ENCODE measurements at places on chromosomes 13 and 19.

DNA sequence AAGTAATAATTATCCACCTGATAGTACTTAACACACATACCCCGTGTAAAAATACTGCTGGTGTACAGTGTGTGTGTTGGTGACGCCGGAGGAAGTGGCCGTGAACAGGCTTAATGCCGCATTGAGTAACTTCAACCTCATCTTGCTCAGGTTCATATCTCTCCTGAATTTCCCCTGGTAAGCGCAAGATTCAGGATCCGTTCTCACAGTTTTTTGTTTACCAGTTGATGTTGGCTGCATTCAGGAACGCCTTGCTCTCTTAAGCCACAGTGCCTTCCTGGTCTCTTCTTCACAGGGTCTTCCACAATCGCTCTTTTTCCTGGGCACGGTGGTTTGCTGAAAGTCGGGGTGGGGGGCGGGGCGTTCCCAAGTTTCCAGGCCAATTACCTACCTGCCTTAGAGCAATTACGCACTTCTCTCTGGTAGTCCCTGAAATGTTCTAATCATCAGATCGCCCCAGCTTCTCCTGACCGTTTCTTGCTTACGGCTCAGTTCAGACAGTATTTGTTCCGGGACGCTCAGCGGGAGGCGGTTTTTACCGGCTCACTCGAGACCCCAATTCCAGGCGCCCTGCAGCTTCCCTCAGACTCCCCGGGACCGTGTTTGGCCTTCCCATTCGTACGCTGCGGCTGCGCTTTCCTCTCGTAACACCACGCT, 706 bp upstream of the DNAJC3 start:
- no peak for DNase-seq

- DNase-seq: no peak
Measured at GRCh38 chr19:55083004-55083850, 7.6 kb downstream of the EPS8L1 start.

- peak; percentile 42 for DNase-seq
Measured at GRCh38 chr13:30165796-30166195, 141.6 kb downstream of the KATNAL1 start.

- no peak for DNase-seq
Measured at GRCh38 chr13:98089246-98089645, 53.6 kb upstream of the FARP1 start.

DNA sequence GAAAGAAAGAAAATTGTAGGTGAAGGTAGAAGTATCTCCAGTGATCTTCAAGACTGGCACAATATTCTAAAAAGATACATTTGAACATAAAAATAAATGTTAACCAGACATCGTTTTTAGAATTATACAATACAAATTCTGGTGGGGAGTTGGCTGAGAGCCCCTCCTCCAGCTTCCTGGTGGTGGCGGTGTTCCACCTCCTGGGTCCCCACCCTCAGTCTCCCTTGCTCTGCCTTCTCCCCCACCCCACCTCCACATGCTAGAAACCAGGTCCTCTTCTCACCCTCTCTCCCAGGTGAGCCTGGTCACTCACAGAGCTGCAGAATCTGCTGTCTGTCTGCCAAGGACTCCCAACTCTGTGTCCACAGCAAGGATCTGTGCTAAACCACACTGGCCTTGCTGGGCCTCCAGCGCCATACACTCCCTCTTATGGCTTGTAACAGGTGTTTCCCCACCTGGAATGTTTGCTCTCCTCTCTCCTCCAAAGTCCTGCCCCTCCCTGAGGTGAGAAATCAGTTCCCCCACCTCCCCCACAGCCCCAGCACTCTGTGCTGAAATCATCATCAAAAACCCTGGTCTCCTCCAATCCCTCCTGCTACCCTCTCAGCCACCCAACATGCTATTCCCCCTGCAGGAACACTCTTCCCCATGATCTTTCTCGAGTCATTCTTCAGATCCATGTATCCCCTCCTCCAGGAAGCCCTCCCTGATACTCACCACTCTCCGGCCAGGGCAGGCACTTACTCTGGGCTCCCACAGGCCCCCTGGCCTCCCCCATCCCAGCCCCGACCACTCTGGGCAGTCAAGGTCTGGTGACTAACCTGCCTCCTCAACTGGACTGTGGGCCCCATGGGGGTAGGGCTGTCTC, 20.5 kb upstream of the CYP2S1 start:
- DNase-seq: no peak

DNA sequence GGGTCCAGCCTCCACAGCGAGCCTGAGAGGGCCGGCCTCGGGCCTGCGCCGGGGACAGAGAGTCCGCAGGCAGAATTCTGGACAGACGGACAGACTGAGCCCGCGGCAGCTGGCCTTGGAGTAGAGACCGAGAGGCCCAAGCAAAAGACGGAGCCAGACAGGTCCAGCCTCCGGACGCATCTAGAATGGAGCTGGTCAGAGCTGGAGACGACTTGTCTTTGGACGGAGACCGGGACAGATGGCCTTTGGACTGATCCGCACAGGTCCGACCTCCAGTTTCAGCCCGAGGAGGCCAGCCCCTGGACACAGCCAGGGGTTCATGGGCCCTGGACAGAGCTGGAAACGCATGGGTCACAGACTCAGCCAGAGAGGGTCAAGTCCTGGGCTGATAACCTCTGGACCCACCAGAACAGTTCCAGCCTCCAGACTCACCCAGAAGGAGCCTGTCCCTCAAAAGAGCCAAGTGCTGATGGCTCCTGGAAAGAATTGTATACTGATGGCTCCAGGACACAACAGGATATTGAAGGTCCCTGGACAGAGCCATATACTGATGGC, 490 bp downstream of the ITPKC start:
- no peak for DNase-seq

- no peak for DNase-seq
Measured at GRCh38 chr13:46327246-46327645, 59.8 kb downstream of the RUBCNL start.

DNA sequence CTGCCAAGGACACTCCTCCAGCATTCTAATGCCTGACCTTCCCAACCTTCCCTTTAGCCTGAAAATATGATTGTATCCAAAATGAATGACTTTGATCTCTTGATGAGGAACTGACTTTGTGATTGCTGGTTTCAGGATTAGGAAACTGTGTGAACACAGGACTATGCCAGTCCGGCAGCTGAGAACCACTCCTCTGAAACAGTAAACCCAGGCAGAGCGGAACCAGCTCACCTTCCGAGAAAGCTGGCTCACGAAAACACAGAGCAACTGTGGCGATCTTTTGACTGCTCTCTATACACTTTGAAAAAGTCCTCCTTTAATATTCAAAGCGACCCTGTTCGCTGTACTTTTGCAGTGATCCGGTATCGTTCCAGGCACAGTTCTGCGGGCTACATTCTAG, 258.8 kb upstream of the IRS2 start:
- no peak for DNase-seq

GRCh38 chr13:48156466-48156865, 61.6 kb upstream of the MED4 start:
- no peak for DNase-seq

DNA sequence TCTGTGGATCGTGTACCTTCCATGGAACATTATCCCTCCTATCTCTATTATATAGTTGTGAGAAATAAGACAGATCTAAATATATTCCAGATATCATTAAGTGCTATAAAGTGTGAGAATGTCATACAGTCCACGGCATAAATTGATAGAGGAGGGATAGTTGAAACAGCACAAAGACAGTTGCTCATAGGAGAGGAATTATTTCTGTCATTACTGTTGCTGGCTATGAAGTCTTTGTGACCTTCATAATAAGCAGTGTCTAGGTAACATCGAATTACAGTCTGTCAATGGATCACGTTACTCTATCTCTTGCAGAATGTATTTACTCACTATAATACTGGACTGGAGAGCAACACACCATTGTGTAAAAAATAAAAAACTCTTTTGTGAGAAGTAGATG, 671.5 kb upstream of the PCDH20 start:
- DNase-seq: no peak

DNA sequence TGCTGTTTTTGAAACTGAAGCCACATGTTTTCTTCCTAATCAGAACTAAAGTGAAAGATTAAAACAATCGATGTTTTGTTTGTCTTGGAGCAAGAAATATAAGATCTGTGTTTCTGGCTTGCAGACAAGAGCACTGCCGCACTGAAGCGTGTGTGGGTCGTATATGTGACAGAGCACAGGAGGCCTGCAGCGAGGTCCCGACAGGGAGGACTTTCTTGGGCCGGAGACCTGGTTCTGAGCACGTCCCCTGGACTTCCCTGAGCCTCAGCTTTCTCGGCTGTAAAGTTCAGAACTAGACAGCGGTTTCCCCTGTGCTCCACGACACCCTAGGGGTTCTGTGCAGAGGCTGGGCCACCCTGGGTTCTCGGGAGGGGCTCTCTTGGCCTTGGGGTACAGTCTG, 60.5 kb downstream of the GADD45B start:
- DNase-seq: no peak

GRCh38 chr13:106548064-106548696, 12.7 kb upstream of the EFNB2 start:
- no peak for DNase-seq

DNA sequence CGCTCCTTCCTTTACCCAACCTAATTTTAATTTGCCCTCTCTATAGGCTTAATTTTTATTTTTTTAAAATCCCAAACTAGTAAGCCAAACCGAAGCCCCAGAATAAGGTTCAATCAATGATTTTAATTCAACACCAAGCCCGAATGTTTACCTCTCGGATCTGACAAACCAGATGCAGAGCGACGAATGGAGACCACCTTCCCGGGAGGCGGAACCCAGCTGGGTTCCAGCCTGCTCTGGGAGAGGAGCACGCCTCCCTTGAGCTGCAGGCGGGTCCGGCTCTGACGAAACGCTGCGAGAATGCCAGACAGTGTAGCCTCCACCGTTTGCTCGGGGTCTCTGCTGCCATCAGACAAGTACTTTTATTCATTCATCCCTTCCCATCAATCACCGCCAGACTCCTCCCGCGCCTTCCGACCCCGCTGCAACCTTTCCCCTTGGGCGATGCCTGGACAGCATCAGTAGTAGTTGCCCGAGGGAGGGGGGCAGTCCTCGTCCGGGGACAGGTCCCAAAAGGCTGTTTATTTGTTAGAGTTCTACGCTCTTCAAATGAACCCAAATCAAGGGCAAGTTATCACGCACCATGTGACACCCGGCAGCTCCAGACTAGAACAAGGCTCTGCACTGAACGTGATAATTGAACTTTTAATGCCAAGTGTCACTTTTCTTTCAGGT, 752 bp upstream of the EDNRB start:
- peak; percentile 31 for DNase-seq

GRCh38 chr19:47755762-47756626, 10.6 kb downstream of the NOP53 start:
- no peak for DNase-seq

DNA sequence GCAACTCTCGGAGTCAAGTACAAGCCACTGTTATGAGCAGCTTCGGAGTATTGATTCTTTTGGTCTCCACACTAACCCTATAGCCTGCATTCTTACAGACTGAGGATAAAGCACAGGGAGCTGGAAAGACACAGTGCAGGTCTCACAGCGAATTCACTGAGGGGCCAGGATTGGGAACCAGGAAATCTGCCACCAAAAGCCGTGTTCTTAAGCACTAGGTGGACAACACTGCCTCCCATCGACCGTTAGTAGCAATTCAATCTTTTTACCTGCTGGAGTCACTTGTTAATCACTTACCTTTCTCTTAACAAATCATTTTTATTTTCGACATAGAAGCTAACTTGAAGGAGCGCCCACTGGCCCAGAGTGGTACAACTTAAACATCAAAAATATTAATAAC, 6.3 kb downstream of the PMIS2 start:
- no peak for DNase-seq

DNA sequence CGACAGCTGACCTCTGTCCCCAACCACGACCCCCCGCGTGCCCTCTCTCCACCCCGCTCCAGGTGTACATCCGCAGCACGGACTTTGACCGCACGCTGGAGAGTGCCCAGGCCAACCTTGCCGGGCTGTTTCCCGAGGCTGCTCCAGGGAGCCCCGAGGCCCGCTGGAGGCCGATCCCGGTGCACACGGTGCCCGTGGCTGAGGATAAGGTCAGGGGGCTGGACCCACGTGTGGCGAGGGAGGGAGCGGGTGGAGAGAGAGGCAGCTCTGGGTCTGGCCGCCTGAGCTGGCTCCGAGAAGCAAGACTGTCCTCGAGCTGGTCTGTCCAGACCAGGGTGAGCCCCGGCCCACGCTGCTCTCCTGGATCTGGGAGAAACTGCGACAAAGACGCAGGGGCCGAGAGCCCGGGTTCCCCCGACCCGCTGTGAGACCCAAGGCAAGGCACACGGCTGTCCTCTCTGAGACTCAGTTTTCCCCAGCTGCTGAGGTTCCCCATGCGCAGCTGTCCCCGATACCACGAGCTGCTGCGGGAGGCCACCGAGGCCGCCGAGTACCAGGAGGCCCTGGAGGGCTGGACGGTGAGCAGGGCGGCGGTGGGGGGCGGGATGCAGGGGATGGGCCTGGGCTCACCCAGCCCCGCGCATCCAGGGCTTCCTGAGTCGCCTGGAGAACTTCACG, 1.5 kb downstream of the ACP4 start:
- no peak for DNase-seq

GRCh38 chr13:20460761-20461160, 64.9 kb downstream of the CRYL1 start:
- DNase-seq: no peak

- DNase-seq: no peak
Measured at GRCh38 chr19:32308431-32309077, 36.9 kb upstream of the ZNF507 start.

GRCh38 chr13:38045278-38046048, 175.9 kb upstream of the TRPC4 start:
- no peak for DNase-seq

DNA sequence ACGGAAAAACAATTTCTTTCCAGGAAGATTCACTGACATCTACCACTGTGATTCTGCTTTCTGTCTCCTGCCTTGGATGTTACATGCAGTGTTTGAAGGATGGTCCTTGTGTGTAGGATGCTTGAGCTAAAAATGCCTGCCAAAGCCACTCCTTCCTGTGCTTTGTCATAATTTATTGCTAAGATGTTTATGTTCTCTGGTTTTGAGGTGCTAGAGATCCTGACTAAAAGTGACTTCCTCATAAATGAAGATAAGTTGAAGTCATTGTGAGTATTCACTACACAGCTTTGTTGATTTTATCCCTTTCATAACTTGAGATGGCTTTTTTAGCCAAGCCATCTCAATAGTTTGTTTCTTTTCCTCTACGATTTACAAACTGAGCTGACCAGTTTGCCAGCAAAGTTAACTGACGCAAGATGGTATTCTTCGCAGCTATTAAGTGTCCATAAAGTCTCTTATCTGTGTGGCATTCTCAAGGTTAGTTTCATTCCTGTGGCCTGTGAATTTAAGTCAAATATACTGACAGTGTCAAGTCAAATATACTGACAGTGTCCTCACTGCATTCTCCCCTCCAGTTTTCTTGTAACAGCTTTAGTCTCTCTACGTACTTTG, 15.7 kb upstream of the FBXL3 start:
- DNase-seq: no peak

GRCh38 chr19:19215792-19216191, 4.0 kb downstream of the NCAN start:
- no peak for DNase-seq

DNA sequence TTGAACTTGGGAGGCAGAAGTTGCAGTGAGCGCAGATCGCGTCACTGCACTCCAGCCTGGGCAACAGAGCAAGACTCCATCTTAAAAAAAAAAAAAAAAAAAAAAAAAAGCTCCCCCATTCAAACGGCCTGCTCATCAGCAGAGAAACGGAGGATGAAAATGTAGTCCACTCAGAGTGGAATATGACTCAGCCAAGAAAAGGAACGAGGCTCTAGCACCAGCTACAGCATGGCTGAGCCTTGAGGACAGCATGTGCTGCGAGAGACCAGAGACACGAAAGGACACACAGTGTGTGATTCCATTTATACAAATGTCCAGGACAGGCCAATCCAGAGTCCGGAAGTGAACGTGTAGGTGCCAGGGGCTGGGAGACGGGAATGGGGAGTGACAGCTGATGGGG, 18.1 kb upstream of the MIER2 start:
- DNase-seq: no peak

GRCh38 chr13:106096661-106097092, 438.8 kb downstream of the EFNB2 start:
- no peak for DNase-seq

Measured in putamen (tissue), 1 donor.